Fibroblast of villous mesenchyme (primary cell): ENCODE measurements at places on chromosomes 16 and 17. TPM values are rescaled to one million over a fixed set of nuclear protein-coding genes. Genes with fewer than 3 reads are reported as not detected.

GRCh38 chr16:23229714-23230113 is 47.2 kb downstream of the SCNN1G start:
- DNase-seq: no peak

GRCh38 chr16:81165411-81166097 is 69.4 kb upstream of the GCSH start:
- no peak for DNase-seq

TNS4 gene
- not detected in 2 replicates for total RNA-seq

CRISPLD2 gene
- 44.0 and 87.3 TPM in 2 replicates for total RNA-seq

USP31 gene
- total RNA-seq: 9.3 and 11.2 TPM in 2 replicates
